ENCODE measurements at places on chromosomes 7 and 10. TPM values are rescaled to one million over a fixed set of nuclear protein-coding genes. Genes with fewer than 3 reads are reported as not detected.

ABCB8 gene
- total RNA-seq: 38.3 TPM

- no peak for DNase-seq
- H3K4me3 ChIP-seq: no peak overlapping the region
- no peak overlapping the region for H3K27ac ChIP-seq
- no peaks in the 10 kb centered on the region for H3K27me3 ChIP-seq
- H3K4me1 ChIP-seq: peaks cover 26% of the 10 kb centered on the region
- no peaks in the 10 kb centered on the region for H3K36me3 ChIP-seq
Measured at GRCh38 chr7:105199386-105199785, 185.4 kb downstream of the KMT2E start.

- H3K4me3 ChIP-seq: no peak overlapping the region
- H3K27ac ChIP-seq: no peak overlapping the region
- no peaks in the 10 kb centered on the region for H3K4me1 ChIP-seq
- H3K36me3 ChIP-seq: no peaks in the 10 kb centered on the region
Measured at GRCh38 chr7:125355899-125356298, 426.3 kb upstream of the POT1 start.

DNA sequence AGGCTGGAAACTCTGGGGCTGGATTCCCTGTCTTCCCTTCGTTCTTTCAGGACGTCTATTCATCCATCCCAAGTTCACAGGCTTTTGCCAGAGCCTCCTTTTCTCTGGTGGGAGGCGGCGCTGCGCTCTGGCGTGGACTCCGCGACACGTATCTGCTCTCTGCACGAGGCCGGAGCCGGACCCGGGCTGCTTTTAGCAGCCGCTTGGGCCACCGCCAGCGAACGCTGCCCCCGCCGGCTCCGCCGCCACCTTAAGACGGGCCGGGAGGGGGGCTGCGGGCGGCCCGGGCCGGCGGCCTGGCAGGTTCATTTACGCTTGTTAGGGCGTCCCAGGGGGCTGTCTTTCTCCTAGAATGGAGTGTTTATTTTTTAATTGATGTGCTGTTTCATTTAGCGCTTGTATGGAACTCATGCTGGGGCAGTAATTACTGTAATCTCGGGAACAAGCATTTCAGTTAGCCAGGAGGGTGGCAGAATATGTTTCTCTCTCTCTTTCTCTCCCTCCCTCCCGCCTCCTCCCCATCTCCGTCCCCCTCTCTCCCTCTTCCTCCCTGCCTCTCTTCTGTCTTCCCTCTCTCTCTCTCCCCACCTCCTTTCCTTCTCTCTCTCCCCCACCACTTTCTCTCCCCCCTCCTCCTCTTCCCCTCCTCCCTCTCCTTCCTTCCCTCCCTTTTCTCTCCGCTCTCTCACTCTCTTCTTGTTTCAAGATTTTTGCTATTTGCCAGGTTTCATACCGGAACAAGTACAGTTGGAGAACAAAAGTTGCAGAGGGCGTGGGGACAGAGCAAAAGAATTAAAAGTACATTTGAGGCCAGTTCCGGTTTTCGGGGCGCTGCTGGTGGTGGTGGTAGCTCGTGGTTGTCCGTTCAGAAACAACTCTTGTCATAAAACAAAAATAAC lies 1.3 kb upstream of the FZD8 start:
- peaks cover 35% of the 10 kb centered on the region for H3K4me1 ChIP-seq
- DNase-seq: no peak

DNA sequence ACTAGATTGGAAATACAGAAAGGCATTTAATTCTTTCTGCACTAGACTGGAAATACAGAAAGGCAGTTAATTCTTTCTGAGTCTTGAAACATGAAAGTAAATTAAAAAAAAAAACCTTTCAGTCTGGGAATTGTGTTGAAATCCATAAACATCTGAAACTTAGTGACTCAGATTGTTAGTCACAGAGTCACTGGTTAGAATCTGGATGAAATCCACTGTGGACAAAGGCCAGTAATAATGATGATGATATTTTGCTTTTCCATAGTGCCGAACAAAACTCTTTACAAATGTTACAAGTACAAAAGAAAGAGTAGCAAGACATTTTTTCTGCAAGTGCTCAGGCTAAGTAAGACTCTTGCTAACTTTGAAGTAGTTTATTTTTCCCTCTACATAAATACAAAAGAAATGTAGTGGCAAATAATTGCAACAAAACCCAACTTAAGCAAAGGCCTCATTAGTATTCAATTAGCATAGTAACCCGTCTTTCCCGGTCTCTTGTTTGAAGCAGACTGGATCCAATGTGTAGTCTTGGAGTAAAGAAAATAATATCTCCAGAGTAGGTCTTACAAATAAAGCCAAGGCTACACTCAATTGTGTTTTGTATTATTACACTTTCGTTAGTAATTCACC lies 5.8 kb upstream of the PRTFDC1 start:
- H3K36me3 ChIP-seq: no peaks in the 10 kb centered on the region
- H3K27me3 ChIP-seq: no peaks in the 10 kb centered on the region
- H3K4me1 ChIP-seq: peaks cover 31% of the 10 kb centered on the region
- H3K27ac ChIP-seq: peak overlapping the region; percentile 70
- no peak for DNase-seq

- DNase-seq: no peak
- no peaks in the 10 kb centered on the region for H3K36me3 ChIP-seq
- peaks cover 18% of the 10 kb centered on the region for H3K4me1 ChIP-seq
- H3K27ac ChIP-seq: no peak overlapping the region
- H3K4me3 ChIP-seq: no peak overlapping the region
Measured at GRCh38 chr7:25454562-25455041, 226.3 kb upstream of the NPVF start.

All from vagina (tissue), 2 donors.